Activated CD4-positive, alpha-beta T cell treated with anti-CD3 and anti-CD28 coated beads, Interleukin-2, amount 10 ng/mL, durations not matched to agents 7 days and 5 days (primary cell): ENCODE measurements at places on chromosomes 2 and 18. TPM values are rescaled to one million over a fixed set of nuclear protein-coding genes. Genes with fewer than 3 reads are reported as not detected.
A peak's percentile ranks its signal among the peaks of the same experiment; 100 is the strongest.

DNA sequence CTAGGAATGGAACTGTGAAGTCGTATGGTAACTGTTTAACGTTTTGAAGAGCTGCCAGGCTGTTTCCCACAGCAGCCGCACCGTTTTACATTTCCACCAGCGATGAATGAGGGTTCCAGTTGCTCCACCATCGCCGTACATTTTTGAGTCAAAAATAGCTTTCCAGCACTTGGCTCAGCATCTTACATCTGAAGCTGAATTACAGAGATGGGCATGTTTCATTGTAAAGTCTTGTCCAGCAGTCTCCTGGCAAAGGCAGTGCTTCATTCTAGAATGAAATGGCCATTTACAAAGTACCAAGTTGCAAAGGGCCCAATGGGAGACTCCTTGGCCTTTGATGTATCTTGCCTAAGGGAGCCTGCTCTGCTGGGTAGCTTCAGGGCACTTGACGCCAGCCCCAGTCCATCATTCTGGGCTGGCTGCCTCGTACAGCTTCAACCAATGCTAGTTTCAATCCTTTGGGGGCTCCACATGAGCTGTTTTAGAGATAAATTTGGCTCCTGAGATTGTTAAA lies 45.1 kb downstream of the ATIC start:
- no peak overlapping the region for H3K4me3 ChIP-seq
- peaks cover 15% of the 10 kb centered on the region for H3K36me3 ChIP-seq
- DNase-seq, result no peak
- H3K27me3 ChIP-seq, result no peaks in the 10 kb centered on the region
- no peaks in the 10 kb centered on the region for H3K4me1 ChIP-seq

The PPP4R1 gene
- 49.7 TPM for total RNA-seq

The POLR1A gene
- 34.5 TPM for total RNA-seq

The PCARE gene
- total RNA-seq, result not detected

- no peaks in the 10 kb centered on the region for H3K36me3 ChIP-seq
- H3K4me1 ChIP-seq, result no peaks in the 10 kb centered on the region
- no peak overlapping the region for H3K27ac ChIP-seq
- no peak for DNase-seq
These were observed 9.3 kb upstream of the TBC1D8 start for GRCh38 chr2:101160454-101160853.

The TEX44 gene
- total RNA-seq, result not detected

The GLB1L gene
- total RNA-seq, result 3.4 TPM

DNA sequence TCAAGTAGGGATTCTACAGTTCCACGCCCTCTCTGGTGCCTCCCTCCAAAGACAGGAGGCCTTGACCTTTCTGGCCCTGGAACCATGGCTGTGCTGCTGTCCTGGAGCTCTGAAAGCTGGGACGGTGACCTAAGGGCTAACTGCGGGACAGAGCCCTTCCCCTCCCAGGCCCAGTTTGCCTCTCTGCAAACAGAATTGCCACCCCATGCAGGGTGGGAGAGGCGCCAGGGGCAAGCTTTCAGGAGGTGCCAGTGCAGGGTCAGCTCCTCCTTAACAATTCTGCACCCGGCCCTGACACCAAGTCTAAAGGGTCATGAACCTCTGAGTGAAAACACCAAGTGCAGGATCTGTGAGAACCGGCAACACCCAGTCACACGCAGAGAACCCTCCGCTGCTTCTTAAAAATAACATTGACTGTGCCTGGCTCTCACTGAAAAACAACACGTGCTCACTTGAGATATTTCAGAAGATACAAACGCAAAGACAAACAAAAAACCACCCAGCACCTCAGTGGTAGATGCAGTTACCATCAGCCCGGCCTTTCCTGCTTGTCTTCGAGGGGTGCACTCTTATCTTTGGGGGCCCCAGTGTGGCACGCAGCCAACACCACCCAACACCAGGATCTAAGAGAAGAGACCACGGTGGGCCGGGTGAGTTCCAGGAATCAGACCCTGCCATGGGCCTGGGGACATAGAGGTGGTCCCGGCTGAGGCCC lies 1.1 kb upstream of the SNED1 start:
- peaks cover 20% of the 10 kb centered on the region for H3K27me3 ChIP-seq
- H3K36me3 ChIP-seq, result no peaks in the 10 kb centered on the region
- DNase-seq, result no peak
- H3K27ac ChIP-seq, result no peak overlapping the region
- no peak overlapping the region for H3K4me3 ChIP-seq

The PXDN gene
- 0.20 TPM for total RNA-seq

- DNase-seq, result no peak
- H3K4me1 ChIP-seq, result peaks cover 2% of the 10 kb centered on the region
- H3K27ac ChIP-seq, result no peak overlapping the region
- no peak overlapping the region for H3K4me3 ChIP-seq
- no peaks in the 10 kb centered on the region for H3K27me3 ChIP-seq
- no peaks in the 10 kb centered on the region for H3K36me3 ChIP-seq
These were observed 25.4 kb upstream of the DTNB start for GRCh38 chr2:25698752-25699151.

The GULP1 gene
- total RNA-seq, result not detected

The CREG2 gene
- 0.52 TPM for total RNA-seq

The EMILIN1 gene
- 0.56 TPM for total RNA-seq

The C2orf15 gene
- 0.72 TPM for total RNA-seq

GRCh38 chr2:8134473-8134932 lies 547.4 kb upstream of the ID2 start:
- no peak overlapping the region for H3K4me3 ChIP-seq
- H3K27ac ChIP-seq, result no peak overlapping the region
- H3K36me3 ChIP-seq, result no peaks in the 10 kb centered on the region
- H3K4me1 ChIP-seq, result peaks cover 3% of the 10 kb centered on the region
- no peaks in the 10 kb centered on the region for H3K27me3 ChIP-seq

DNA sequence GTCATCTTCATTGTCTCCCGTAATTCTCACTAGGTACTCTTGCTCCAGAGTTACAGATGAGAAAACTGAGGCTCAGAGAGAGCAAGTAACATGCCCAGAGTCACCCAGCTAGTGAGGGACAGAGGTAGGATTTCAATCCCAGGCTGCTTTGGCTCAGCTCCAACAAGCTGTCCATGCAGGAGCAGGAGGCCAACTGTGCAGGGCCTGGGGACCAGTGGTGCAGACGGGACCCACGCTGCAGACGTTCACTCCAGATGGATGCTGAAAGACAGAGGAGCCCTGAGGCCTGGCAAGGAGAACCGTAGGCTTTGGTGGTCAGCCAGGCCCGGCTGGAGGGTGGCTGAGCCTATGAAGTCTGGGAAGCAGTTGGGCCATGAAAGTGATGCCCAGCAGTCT lies 102.6 kb downstream of the MCFD2 start:
- no peak overlapping the region for H3K27ac ChIP-seq
- peaks cover 22% of the 10 kb centered on the region for H3K27me3 ChIP-seq
- H3K4me1 ChIP-seq, result no peaks in the 10 kb centered on the region
- no peak for DNase-seq
- H3K36me3 ChIP-seq, result no peaks in the 10 kb centered on the region
- no peak overlapping the region for H3K4me3 ChIP-seq

The AOX1 gene
- 0.19 TPM for total RNA-seq

GRCh38 chr2:165293440-165294420 lies 54.5 kb downstream of the SCN2A start:
- peak; percentile 82 for DNase-seq
- H3K4me1 ChIP-seq, result peaks cover 12% of the 10 kb centered on the region
- no peak overlapping the region for H3K27ac ChIP-seq
- no peak overlapping the region for H3K4me3 ChIP-seq

- H3K36me3 ChIP-seq, result no peaks in the 10 kb centered on the region
- DNase-seq, result no peak
- H3K4me3 ChIP-seq, result no peak overlapping the region
- H3K4me1 ChIP-seq, result no peaks in the 10 kb centered on the region
These were observed 1350.2 kb upstream of the FAM98A start for GRCh38 chr2:34949316-34949715.

GRCh38 chr2:32248299-32248698 lies 16.4 kb downstream of the NLRC4 start:
- no peaks in the 10 kb centered on the region for H3K27me3 ChIP-seq
- H3K36me3 ChIP-seq, result no peaks in the 10 kb centered on the region
- H3K27ac ChIP-seq, result no peak overlapping the region
- no peak for DNase-seq
- H3K4me3 ChIP-seq, result no peak overlapping the region

DNA sequence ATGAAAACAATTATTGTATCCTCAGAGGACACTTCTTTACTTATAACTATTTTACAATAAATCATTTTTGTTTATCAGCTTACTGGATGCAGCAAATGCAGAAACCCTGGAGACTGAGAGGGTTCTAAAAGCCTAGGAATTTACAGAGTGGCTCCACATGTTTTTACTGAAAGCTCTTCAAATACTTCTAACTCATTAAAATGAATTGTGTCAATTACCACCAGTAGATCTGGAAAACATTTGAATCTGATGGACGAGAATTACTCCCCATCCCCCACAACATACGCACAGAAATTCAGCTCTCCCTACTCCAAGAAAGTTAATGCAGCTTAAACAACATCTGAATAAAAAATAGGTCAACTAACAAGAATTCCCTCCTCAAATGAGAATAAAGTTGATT lies 319.8 kb upstream of the FIGN start:
- no peak for DNase-seq
- H3K27me3 ChIP-seq, result no peaks in the 10 kb centered on the region
- no peak overlapping the region for H3K4me3 ChIP-seq
- H3K27ac ChIP-seq, result no peak overlapping the region
- H3K4me1 ChIP-seq, result no peaks in the 10 kb centered on the region

DNA sequence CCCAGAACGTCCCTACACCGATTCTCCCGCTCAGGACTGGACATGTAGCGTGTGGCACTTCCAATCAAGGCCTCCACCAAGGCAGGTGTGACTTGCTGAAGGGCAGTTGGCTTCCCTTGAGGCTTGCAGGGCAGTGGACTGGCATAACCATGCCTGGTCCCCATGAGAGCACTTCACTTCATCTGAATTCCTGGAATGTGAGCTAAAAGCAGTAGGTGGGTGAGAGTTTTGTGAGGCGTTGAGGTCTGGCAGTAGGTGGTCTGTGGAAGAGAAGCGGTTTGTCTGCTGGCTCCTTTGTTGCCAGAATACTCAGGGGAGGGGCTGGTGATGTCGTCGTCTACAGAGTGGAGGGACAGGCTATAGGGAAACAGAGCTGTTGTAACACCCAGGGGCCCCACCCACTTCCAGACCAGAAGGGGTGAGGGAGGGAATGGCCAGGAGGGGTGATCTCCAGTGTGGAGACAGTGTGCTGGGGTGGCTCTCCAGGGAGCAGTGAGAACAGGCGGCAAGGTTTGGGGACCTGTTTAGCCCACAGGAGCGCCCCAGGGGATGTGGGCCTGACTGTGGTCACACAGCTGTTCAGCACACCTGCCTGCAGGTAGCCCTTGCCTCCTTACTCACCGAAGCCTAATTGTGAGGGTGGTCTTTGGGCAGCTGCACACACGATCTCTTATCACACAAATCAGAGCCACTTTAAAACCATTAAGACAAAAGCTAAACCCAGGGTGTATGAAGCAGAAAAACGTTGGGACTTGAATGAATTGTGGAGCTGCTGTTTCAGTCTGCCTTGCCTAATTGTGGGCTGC lies 21.5 kb upstream of the ALKAL2 start:
- H3K4me1 ChIP-seq, result no peaks in the 10 kb centered on the region
- H3K36me3 ChIP-seq, result no peaks in the 10 kb centered on the region
- H3K4me3 ChIP-seq, result no peak overlapping the region
- DNase-seq, result no peak

DNA sequence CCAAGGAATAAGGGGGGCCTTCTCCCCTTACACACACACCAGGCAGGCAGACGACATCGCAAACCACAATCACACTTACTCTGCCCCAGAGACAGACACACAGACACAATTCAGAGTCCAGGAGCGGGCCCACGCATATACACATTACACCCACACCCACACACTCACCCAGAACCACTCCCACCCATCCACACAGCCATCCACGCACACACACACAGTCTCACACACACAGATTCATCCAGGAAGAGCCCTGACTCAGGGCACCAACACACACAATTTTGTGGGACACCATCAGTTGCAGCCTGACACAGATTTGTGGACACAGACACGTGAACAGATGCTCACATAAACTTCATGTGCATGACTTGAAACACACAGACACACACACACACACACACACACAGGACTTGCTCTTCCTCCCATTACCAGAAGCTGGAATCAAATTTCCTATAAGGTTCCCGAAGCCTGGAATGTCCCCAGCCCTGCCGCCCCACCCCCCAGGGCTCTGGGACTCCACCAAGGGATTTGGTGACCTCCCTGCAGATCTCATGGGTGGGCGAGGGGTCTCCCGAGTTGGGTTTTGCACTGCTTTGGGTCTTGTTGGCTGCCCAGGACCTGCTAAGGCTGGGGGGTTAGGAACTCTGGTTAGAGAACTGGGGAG lies 23.5 kb downstream of the TNS1 start:
- H3K27me3 ChIP-seq, result no peaks in the 10 kb centered on the region
- H3K36me3 ChIP-seq, result no peaks in the 10 kb centered on the region
- H3K27ac ChIP-seq, result no peak overlapping the region
- H3K4me1 ChIP-seq, result no peaks in the 10 kb centered on the region
- no peak for DNase-seq
- H3K4me3 ChIP-seq, result no peak overlapping the region

DNA sequence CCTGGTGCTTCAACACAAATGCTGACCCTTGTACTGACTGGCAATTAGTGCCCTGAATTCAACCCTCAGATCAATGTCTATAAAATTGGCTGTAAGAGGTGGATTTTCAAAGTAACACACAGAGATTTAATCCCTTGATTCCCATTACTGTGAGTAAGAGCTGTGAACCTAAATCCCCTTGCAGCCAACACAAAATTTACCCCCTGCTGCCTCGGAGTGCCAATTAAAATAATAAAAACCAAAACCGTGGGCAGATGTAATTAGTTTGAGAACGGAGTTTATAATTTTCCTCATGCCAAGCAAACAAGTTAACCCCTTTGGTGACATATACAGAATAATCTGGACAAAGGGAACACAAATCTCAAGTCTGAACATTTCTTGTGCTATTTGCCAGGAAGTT lies 55.8 kb upstream of the REV1 start:
- DNase-seq, result no peak
- H3K4me1 ChIP-seq, result no peaks in the 10 kb centered on the region
- H3K4me3 ChIP-seq, result no peak overlapping the region
- peaks cover 4% of the 10 kb centered on the region for H3K27me3 ChIP-seq

DNA sequence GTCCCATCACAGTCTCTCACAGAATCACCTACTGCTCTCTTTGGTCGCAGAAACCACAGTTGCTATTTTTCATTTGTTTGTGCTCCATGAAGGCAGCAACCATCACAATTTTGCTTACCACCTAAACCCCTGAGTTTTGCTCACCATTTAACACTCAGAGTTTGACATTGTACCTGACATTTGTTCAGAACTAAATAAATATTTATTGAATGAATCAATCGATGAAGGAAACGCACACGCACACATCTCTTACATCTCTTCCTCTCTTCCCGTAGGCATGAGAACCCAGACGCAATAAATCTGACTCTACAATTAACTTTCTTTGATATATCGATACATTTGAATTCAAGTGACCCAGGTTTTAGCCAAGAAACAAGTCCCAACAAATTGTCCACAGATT lies 105.5 kb upstream of the RNF152 start:
- peaks cover 8% of the 10 kb centered on the region for H3K4me1 ChIP-seq
- no peak for DNase-seq
- H3K4me3 ChIP-seq, result no peak overlapping the region
- H3K27ac ChIP-seq, result no peak overlapping the region
